Stimulated activated CD4-positive, alpha-beta T cell treated with anti-CD3 and anti-CD28 coated beads, Interleukin-1b, Interleukin-23, amount 100 ng/mL, for 1 hour (primary cell): ENCODE measurements at places on chromosomes 6 and 20.
A peak's percentile ranks its signal among the peaks of the same experiment; 100 is the strongest.

DNA sequence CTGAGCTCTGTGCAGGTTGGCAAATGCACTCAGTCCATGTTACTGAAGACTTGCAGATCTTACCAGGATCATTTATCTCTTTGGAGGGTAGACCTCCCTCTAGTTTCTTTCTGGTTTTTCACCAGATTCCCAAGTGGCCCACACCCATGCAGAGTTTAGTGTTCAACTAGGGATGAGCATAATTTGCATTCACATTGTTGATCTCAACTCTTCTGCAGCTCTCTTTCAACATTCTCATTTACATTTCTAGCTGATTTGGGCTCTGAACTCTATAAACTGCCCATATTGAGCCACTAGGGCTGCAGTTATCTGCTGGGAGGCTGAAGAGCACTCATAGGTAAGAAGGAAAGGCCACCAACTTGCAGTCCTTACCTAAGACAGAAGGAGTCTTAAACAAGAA, 17.9 kb upstream of the HLA-C start:
- DNase-seq, result no peak

- no peak for DNase-seq
Observed at GRCh38 chr20:62378215-62378614, 8.7 kb upstream of the RPS21 start.

GRCh38 chr20:59081036-59081435, 38.5 kb upstream of the PRELID3B start:
- no peak for DNase-seq

DNA sequence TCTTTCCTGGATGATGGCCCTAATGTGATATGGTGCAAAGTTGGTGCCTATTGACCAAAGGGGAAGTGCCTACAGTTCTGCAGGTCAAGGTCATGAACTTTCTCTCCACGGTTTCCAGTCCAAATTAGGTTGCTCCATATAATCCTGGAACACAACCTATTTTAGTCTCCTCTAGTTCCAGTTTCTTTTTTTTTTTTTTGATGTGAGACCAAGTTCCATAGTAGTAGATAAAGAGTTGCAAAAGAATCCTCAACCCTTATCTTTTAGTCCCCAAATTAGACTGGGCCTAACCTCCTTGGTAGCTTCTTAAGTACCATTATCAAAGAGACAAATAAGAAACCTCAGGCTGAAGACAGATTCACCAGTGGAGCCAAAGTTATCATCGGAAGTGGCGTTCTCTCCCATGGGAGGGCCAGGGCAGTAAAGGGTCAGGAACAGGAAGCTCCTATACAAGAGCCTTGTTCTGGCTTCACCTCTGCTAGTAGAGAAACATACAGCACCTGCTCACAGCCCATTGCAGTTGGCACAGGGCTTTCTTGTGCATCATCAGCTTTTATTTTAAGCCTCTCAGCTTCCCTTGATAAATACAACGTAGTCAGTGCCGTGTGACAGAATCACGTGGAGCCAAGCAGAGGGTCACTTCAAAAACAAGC, 132.2 kb upstream of the RREB1 start:
- no peak for DNase-seq

DNA sequence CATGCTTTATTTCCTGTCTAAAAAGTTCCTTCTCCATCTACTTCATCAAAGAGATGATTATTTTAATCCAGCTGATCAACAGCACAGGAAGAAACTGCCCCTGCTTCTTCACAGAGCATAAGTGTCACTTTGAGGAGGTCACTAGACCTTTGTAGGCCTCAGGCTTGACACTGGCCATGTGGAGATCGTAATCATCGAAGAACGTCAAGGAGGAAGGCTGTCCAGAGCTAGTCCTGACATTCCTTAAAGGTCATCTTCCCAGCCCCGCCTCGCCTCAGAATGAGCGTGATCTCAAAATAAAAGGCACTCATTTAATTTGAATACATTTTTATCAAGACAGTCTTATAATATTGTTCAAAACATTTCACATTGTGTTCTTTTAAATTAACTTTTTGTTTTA, 445.7 kb upstream of the CDH4 start:
- no peak for DNase-seq

DNA sequence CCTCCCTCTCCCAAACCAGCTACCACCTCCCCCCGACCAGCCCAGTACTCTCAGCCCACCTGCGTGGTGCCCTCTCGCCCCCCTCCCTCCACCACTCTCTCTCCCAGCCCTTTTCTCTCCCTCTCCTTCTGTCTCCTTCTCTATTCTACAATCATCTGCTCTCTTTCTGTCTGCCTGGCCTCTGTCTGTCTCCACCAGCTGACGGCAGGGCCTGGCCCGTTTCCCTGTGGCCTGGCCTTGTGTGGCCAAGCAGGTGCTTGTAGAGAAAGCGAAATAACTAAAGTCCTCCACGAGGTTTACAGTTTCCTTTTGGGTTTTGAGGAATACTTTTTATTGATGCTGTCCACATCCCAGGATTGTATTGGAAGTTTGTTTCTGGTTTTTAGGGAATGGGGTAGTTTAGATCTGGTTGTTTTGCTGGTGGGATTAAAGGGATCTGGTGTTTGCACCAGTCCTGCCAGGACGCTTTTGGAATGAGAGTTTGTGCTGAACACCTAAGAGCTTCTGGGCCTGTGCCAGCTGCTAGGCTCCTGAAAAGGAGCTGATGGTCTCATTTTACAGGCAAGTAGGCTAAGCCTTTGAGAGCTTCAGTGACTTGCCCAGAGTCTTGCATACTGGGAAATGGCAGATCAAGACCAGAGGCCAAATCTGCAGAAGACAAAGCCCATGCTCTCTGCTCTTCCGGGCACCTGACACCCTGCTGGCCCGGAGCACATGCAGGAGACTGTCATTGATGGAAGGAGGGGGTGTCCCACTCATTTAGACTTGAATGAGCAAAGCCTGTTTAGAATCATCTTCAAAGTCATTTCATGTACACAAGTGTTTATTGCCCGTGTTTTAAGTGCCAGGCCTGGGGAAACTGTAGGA, 161.7 kb downstream of the SYCP2 start:
- no peak for DNase-seq

DNA sequence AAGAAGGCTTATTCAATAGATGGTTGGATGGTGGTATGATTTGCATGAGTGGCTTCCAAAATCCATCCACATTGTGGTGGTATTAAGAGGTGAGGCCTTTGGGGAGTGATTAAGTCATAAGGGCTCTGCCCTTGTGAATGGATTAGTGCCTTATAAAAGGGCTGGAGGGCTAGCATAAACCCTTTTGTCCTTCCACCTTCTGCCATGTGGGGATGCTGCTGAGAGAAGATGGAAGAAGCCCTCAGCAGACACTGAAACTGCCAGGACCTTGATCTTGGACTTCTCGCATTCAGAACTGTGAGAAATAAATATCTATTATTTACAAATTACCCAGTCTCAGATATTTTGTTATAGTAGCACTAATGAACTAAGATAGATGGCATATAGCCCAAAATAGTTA, 27.8 kb upstream of the SRPK1 start:
- DNase-seq, result no peak

- no peak for DNase-seq
Observed at GRCh38 chr20:61770113-61770585, 295.5 kb downstream of the TAF4 start.

- DNase-seq, result no peak
Observed at GRCh38 chr6:75532521-75532920, 38.9 kb upstream of the FILIP1 start.

DNA sequence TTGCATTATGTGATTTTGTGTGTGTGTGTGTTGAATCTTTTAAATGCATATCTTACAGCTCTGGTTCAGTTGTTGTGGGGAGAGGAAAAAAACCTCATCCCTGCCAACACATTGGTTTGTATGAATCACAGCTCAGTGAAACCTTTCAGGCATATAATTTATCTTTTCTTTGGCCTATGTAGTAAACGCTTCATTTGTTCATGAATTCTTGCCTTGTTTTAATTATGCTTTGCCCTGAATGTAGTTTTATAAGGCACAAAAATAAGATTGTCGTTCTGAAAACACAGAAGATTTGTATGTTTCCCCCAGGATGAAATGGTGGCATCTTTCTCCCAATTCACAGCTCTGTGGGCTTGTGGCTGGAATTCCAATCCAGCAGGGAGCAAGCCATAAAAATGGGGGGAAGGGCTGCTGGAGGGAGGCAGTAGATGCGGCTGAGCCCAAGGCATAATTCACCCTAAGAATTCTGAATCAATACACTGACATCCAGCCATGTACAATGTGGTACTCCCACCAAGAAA, 45.1 kb downstream of the BCAS1 start:
- no peak for DNase-seq

GRCh38 chr20:35883778-35884540, 70.3 kb downstream of the SCAND1 start:
- peak; percentile 18 for DNase-seq

DNA sequence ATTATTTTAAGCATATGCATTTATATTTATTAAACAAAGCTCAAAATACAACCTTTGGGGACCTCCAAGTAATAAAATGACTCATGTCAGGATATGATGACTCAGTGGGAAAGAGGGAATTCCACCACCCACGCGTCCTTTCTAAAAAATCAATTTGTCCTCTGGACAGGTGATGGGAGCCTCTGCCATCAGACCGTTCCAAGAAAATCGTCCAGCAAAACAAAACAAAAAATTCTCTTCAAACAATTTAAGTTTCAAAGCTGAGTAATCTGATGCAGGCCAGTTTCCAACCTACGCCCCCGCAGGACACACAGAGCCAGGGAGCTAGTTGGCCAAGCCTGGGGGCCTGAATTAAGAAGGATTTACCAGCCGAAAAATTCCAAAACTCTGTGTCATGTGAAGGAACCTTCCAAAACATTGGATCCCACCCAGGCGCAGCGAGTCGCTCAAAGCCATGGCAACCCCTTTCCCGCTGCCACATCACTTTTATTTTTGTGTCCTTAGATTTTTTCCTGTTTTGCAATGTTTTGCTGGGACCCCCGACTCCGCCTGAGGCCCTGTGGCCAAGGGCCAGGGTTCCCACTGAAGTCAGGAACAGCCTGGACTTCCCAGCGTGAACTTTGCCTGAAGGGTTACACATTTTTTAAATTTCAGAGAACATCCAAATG, 95.3 kb downstream of the NFATC2 start:
- DNase-seq, result no peak

GRCh38 chr6:142885182-142885867, 59.7 kb downstream of the HIVEP2 start:
- peak; percentile 28 for DNase-seq

DNA sequence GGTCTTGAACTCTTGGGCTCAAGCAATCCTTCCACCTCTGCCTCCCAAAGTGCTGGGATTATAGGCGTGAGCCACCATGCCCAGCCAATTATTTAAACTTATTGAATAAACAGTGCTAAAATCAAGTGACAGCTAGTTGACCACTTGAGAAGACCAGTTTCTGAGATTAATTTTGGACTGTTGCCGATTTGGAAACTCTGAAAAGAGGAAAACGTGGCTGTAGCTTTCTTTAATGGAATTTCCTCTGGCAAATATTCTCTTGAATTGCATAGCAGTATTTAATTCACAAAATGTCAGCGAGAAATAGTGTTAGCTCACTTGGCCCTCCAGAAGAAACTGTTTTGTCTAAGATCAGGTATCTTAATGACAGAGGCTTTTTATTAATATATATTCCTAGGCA, 754.5 kb downstream of the HDGFL1 start:
- no peak for DNase-seq

DNA sequence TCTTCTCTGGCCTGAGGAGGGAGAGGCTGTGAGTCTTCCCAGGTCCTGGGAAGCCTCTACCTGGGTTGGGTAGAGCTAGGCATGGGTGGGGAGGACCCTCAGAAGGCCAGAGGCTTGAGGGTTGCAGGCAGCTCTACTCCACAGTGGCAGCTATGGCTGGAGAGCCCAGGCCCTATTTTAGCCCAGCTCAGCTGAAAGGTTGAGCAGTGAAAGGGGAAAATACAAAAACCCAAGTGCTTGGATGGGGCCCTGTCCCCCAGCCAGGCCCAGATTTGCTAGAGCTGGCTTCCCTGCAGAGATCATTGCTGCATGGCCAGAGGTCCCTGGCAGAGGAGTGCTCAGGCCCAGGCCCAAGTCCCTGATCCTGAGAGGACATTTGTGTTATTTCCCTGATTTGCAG, 45.7 kb downstream of the SUN5 start:
- no peak for DNase-seq

GRCh38 chr6:13411484-13411883, 75.9 kb downstream of the GFOD1 start:
- no peak for DNase-seq

DNA sequence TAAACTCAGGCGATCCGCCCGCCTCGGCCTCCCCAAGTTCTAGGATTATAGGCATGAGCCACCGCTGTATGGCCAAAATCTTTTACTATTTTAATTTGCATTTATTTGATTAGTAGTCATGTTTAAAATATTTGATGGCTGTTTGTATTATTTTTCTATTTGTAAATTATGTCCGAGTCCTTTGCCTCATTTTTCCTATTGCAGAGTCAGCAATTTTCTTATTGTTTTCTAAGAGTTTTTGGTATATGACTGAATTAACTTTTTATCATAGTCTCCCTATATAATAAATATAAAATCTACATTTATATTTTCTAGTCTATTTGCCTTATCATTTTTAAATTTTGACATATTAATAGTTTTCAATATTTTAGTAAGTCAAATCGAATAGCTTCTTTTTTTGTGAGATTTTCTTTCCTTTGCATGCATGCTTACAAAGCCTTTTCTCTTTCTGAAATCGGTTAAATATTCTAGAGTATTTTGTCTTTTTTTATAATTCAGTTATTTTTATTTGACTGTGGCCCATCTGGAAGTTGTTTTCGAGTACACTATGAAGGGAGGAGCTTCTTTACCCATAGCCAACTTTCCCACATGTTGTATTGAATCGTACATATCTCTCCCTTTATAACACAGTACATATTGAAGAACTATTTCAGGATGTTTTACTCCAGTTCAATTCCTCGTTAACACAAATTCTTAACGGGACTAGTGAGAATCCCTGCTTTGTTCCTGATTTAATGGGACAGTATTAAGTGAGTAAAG, 34.5 kb upstream of the RPS6KA2 start:
- no peak for DNase-seq

DNA sequence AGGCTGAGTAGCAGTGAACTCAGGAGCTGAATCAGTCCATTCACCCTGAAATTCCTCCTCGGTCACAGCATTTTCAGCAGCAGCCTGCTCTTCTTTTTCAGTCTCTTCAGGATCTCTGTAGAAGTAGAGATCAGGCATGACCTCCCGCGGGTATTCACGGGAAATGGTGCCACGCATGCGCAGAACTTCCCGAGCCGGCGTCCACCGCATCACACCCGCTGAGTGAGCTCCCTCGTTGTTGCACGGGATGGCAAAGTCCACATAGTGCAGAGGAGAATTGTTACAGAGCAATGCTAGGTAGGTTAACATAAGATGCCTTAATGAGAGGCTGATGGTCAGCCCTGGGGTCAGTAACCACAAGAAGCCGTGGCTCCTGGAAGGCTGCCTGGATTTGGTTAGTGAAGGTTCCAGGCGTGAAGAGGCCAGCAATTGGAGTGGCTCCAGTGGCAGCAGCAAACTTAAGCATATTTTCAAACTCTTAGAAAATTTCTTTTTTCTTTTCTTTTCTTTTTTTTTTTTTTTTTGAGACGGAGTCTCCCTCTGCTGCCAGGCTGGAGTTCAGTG, 113.5 kb upstream of the HDAC2 start:
- DNase-seq, result no peak

DNA sequence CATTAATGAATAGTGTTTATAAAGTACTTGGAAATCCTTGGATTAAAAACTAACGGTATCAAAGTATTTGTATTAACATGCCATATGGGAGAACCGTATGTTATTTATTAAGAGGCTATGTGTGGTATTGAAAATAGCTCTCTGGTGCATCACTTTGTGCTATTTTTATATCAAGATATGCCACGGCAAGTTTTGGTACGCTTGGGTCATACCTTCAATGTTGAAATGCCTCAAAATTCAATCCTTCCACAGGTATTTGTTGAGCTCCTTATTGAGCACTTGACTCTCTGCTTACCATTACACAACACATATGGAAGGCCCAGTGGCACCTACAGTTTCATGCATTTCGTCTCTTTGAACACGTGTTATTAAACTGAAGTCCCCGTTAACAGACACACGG, 647.9 kb downstream of the KIF16B start:
- DNase-seq, result no peak
